ENCODE measurements at places on chromosomes 3 and 15.

- no peak for DNase-seq
These were observed 79.6 kb upstream of the RPL32 start for GRCh38 chr3:12920967-12921366.

DNA sequence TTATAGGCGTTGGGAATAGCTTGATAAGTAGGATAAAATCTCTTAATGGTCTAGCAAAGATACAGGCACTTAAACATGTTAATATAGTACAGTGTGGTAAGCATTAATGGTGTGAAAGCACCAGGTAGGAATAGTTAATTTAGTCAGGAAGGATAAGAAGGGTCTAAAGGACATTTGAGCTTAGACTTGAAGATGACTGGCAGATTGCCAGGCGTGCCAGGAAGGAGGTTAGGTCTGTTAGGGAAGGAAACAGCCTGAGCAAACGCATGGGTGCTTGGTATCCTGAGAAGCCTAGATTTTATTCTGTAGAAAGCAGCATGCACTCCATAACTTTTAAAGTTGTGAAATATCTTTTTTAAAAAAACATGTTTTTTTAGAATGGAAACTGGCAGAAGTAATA is 17.7 kb downstream of the SEC62 start:
- DNase-seq = no peak

- no peak for DNase-seq
These were observed 395.2 kb downstream of the TUSC7 start for GRCh38 chr3:117104792-117105191.

- DNase-seq = no peak
These were observed 19.6 kb downstream of the PARP6 start for GRCh38 chr15:72252663-72253299.

DNA sequence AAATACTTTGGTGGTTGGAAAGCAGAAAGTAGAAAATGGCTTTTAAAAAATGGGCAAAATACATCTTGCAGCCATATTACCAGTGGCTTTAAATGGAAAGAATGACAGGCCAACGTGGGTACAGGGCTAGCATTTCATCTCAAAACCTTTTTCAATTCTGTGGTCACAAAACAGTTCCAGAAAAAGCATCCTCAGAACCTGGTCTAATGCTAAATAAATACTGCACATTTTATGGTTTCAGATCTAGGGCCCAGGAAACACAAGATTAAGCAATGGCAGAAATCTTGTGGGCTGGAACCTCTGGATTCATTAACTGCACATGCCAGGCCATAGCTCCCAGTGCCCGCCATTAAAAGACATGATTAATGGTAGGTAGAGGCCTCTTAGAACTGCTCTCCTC is 470.2 kb upstream of the RASGRP1 start:
- DNase-seq = no peak

GRCh38 chr3:149581681-149582370 is 76.0 kb downstream of the WWTR1 start:
- DNase-seq = no peak

GRCh38 chr15:30990446-30991254 is 778 bp downstream of the MTMR10 start:
- DNase-seq = no peak
